Stimulated activated CD4-positive, alpha-beta T cell treated with anti-CD3 and anti-CD28 coated beads, Interleukin-2, amount 100 ng/mL, for 4 hours (primary cell): ENCODE measurements at places on chromosomes 2 and 18.

DNA sequence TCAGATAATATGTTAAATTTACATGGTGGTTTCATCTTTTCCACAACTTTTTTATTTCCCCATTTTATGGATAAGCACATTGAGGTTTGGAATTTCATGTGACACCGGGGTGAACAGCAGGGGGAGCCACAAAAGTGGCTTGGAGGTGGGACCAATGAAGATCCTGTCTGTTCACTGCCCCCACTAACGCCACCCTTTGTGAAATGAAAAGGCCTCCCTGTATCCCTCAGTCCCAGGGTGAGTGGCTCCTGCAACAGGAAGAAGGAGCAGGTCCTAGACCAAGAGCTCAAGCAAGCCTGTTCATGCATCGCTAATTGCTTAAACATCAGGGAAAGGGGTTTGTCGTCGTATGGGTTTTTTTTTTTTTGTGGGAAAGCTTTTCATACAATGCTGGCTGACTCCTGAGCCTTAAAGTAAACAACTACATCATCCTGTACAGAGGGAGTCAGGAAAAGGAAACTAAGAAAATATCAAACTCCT is 267.8 kb upstream of the EPAS1 start:
- DNase-seq, result no peak

DNA sequence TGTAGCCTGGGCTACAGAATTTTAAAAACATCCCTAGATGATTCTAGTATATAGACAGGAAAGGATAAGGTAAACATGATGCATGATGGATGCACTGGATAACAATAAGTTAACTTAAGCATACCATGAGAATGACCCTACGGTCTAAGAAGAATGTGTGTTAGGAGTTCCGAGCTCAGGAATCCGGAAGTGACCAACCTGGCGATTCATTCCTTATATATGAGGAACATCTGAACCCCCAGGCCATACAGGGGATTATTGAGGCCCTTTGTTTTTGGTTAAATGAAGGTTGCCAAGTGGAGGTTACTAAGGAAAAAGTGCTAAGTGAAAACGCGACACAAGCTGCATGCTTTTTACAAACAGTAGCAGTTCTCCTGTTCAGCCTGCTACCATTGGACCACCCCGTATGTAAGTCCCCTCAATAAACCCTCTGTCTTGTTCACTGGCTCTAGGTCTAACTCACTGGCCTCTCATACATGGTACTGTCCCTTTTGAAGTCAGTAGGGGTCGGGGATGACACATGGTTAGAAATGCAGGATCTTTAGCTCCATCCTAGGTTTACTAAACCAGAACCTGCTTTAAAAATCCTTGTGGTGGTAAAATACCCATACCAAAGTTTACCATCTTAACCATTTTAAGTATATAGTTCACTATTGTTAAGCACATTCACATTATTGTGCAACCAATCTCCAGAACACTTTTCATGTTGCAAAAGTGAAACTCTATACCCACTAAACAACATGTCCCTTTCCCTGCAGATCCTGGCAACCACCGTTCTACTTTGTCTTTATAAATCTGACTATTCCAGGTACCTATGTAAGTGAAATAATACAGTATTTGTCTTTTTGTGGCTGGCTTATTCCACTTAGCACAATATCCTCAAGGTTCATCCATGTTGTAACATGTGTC is 111.0 kb upstream of the MAP4K3 start:
- no peak for DNase-seq

DNA sequence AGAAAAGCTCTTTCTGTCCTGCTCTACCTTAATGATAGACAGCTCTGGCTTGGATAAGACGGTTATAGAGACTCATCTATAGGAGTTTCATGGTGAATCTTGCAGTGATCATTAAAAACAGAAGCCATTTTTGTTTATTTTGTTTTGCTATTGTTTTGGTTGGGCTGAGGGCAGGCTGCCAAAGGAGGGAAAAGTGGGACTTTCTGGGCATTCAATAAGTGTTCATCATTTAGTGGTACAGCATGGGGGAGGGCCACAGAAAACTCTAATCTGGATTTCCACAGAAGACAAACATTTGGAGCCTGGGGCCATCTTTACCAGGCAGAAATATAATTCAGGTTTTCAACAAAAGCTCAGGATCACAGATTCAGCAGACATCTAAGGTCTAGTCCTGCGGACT is 62.4 kb upstream of the EFEMP1 start:
- DNase-seq, result no peak

- no peak for DNase-seq
Observed at GRCh38 chr2:122145856-122146255, 390.4 kb downstream of the TSN start.

DNA sequence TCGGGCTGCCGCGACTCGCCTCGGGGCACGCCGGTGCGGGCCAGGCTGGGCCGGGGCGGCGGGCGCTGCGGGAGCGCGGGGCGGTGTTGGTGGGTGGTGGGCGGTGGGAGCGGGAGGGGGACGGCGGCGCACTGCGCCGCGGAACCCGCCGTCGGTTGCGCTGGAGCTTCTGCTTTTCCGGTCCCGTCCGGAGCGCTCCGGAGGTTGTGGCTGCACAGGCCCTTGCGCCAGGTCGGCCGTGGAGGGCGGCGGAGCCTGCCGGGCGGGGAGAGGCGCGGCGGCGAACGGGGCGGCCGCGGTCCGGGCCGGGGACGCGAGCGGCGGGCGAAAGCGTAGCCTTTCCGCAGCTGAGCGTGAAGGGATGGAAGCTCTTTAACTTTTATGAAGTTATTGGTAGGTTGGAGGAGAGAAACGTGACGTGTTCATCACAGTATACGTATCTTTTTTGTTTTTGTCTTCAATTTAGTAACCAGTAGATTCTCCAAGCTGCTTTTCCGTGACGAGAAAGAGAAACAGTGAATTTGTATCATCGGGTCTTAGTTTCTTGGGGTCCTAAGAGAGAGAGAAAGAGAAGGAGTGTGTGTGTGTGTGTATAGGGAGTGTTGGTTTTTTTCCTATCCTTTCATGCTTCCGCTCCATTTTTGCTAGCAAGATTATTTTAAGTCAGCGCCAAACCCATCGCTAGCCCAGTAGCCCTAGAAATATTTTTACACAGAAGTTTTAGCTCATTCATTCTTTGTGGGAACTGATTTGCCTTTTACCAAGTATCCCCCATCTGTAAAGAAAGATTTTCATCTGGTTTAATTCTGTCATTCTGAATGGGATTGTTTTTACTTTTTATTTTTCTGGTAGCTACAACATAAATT is 535 bp downstream of the ATG4B start:
- no peak for DNase-seq

DNA sequence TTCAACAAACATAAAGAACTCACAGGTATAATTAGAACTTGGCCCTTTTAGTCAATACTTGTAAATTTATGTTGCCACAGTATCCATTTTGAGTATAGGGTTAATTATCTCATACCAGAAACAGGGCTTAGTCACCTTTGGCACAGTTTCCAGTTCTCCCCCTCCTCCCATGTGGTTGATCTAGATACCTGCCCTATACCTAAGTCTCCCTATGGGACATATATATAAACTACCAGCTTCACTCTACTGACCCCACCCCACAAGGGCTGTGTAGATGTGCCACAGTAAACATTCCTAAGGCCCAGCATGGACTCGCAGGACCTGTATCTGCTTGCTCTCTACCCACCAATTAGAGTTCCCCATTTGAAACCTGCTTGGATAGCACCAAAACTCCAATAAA is 371.7 kb upstream of the RND3 start:
- no peak for DNase-seq

DNA sequence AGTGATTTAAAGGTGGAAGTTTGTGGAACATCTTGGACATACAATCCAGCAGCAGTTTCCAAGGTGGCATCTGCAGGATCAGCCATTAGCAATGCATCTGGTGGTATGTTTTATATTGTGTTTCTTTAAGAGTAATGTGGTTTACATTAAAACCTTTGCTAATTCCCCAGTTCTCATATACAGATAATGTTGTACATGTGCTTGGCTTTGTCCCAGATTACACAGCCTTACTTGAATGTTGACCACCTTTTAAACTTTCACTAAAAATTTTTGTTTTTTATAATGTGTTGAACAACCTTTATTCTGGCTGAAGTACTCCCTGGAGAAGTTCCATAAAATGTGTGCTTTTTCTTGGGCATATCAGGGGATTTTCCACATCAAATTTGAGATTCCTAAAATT is 57.5 kb downstream of the MIB1 start:
- DNase-seq, result no peak

DNA sequence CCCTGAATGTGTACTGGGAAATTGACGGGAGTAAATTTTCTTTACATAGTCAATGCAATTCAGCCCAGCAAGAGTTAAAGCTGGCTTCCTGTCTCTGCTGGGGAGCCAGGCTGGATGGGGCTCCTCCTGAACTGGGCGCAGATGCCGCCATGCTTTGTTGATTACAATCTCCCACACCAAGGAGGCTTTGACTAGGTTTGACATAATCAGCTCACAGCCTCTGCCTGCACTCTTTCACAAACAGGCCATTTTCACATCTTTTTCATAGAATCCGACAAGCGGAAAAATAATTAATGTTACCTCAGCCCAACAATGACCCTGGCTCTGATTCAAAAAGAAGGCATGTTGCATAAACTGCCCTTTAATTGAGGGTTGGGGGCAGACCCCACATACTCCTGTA is 54.3 kb downstream of the FOXI3 start:
- DNase-seq, result no peak

DNA sequence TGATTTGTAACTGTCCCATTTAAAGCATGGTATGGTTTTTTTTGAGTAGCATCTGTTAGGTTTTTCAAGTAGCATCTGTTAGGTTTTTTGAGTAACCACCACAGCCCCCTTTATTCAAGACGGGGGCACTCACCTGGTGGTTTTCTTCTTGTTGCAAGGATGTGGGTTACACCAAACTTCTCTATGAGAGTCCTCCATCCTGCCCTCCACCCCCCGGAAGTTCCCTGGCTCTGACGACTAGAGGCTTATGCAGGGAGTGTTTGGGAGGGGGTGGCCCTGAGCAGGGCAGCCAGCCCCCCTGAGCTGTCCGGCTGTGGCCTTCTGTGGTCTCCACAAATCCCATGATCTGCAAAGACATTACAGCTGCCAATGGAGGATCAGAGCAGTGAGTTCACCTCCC is 39.3 kb downstream of the MTCL1 start:
- no peak for DNase-seq

DNA sequence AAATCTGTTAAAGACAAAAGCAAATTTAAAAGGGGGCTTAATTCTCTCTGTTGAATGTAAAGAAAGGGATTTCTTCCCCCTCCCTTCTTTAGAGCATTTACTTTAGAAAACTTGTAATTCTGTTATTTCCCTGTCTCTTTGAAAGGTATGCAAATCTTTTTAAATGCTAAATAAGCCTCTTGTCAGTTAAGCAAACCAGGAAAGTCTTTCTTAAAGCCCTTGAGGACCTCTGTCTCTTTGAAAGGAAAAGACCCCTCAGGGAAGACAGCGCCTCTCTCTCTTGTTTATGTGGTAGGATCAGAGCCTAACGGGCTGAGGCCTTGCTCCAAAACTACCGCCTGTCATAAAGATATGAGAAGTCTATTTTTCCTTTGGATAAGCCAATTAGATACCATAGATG is 139.9 kb upstream of the CDH7 start:
- DNase-seq, result no peak

DNA sequence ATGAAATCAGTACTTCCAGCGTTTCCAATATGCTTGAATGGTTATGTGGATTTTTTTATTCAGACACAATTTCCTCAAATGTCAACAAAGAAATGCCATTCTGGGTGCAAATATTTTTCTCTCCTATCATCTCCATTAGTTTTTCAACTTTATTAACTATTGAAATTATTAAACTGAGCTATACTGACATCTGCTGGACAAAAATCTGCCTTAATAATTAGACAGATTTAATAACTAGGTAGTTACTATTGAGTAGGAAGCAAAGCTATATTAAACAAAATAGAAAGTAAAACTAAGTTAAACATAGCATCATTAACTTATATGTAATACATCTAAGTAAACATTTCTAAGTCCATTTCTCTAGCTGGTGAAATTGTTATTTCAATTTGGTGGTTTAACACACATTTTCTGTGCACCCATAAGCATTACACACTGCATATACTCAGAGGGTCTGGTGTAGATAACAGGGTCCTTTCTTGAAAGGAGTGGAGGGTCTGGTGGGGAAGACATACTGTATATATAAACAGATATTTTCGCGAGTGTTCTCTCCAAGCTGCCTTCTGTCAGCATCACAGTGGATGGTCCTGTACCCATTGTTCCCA is 77.0 kb downstream of the LANCL1 start:
- no peak for DNase-seq

- no peak for DNase-seq
Observed at GRCh38 chr2:204127238-204127637, 190.7 kb downstream of the ICOS start.
